ENCODE measurements at places on chromosomes 5 and 9.

DNA sequence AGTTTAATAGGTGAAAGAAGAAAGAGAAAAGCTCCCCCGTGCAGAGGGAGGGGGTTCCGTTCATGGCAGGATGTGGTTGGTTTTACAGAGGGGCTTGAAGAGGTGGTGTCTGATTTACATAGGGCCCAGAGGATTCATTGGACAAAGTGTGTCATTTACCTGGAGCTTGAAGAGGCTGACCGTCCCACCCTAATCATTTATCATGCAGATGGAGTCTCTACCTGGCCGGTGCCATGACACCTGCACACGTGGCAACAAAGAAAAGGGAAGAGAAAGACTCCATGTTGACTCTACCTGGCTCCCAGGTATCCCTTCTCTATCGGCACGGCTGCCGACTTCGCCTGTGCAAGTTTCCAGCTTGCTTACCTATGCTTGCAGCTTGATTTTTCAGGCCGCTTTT, 35.3 kb upstream of the PRRC2B start:
- DNase-seq = no peak

GRCh38 chr5:74017112-74017511, 391.1 kb downstream of the ARHGEF28 start:
- peak; percentile 28 for DNase-seq

DNA sequence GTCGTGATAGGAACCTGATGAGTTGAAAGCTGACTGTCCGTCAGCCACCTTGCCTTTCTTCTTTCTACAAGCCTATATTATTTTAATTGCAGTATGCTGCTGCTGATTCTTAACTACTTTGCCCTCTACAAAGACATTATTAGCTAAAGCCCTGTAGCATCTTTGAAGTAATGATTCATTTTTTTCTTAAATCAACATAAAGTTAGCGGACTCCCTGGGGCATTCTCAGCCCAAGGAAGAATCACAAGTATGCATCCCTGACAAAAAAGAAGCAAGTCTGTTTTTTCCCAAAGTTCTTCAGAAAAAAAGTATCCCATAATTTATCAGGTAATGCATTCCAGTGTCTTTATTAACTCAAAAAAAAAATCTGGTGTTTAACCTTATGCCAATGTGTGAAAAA, 69.5 kb upstream of the TAS2R1 start:
- DNase-seq = no peak

GRCh38 chr5:80059354-80059980, 24.3 kb downstream of the THBS4 start:
- DNase-seq = no peak

DNA sequence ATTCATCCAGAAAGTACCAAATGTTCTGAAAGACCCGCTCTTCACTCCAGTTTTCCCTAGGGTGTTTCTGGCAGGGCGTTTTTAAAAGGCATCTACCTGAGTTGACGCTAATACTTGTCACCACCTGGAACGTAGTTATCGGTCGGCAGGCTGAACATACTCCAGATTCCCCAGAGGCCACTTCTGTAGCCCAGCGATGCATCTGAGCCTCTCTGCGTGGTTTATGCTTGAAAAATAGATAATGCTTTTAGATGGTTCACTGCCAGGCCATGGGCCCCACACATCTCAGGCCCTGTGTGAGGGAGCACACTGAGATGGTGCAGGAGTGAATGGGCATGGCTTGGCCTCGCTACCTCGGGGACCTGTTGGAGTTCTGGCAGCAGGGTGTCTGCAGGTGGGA, 33.0 kb upstream of the NCS1 start:
- no peak for DNase-seq

GRCh38 chr5:132439521-132440089, 51.0 kb downstream of the IRF1 start:
- peak; percentile 83 for DNase-seq

DNA sequence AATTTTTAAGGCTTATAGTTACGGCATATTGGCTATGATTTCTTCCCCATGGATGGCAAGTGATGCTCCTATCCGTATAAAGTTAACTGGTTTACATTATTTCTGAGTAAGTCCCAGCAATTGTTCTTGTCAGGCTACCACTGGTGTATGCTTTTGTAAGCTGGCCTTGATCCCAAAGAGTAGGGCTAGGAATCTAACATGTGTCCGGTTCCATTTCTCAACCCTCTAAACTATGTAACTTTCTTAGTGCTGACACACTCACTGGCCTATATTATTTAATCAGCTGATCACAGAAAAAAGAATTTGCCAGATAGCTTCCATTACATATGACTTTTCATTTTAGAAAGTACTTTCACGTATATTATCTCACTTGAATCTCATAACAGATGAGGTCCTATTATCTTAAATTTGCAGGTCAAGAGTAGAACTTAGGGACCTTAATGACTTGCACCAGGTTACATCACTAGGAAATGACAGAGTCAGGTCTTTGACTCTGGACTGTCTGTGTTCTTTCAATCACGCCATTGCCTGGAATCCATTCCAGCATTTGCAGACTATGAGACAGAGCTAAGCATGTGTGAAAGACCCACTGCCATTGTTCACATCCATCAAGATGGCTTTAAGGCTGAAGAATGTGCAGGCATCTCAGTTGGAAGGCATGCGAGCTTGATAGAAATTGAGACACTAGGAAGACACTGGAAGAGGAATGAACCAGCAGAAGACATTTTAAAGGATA, 362.9 kb downstream of the ARRDC3 start:
- DNase-seq = no peak

- DNase-seq = no peak
Measured at GRCh38 chr5:3058942-3059341, 307.5 kb upstream of the IRX2 start.
